Stimulated activated CD4-positive, alpha-beta T cell treated with anti-CD3 and anti-CD28 coated beads, Interleukin-4, amount 100 ng/mL, for 4 hours (primary cell): ENCODE measurements at places on chromosomes 7 and 10.

GRCh38 chr7:102874166-102874829 lies 38.5 kb upstream of the LRRC17 start:
- no peak for DNase-seq

- DNase-seq, result no peak
These were observed 191.7 kb upstream of the C7orf33 start for GRCh38 chr7:148398844-148399365.

- no peak for DNase-seq
These were observed 83.8 kb downstream of the PDGFA start for GRCh38 chr7:435630-436366.

GRCh38 chr7:76352193-76352592 lies 6.6 kb downstream of the YWHAG start:
- no peak for DNase-seq

DNA sequence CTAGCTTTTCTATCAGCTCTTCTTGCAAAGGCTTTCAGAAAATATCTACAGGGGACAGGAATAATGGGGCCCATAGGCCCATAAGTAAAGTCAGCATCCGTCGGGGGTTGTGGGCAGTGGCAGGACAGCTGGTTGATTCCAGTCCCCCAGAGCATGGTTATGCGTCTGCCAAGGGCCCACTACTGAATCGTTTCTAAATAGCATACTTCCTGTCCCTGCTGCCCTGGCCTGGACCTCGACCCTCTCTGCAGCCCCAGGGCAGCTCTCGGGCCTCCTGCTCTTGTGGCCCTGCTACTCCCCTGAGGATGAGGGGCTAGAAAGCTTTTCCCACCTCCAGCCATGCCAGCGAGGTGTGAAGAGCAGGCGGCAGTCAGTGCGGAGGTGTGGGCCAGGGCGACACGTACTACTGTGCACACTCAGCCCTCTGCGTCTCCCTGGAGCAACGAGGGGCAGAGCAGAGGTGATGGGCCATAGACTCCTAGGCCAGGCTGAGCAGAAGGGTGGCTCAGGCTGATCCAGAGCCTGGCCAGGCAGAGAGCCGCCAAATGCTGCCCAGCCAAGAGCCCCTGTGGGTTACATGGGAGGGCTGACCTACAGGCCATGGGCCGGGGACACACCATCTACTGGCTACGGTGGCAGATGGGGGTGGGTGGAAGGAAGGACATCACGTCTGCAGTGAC lies 4.7 kb upstream of the OPN4 start:
- no peak for DNase-seq
